Activated CD4-positive, alpha-beta T cell treated with anti-CD3 and anti-CD28 coated beads for 1 hour (primary cell): ENCODE measurements at places on chromosomes 6 and 20.

- DNase-seq, result no peak
These were observed 31.4 kb upstream of the SMIM29 start for GRCh38 chr6:34280216-34280615.

DNA sequence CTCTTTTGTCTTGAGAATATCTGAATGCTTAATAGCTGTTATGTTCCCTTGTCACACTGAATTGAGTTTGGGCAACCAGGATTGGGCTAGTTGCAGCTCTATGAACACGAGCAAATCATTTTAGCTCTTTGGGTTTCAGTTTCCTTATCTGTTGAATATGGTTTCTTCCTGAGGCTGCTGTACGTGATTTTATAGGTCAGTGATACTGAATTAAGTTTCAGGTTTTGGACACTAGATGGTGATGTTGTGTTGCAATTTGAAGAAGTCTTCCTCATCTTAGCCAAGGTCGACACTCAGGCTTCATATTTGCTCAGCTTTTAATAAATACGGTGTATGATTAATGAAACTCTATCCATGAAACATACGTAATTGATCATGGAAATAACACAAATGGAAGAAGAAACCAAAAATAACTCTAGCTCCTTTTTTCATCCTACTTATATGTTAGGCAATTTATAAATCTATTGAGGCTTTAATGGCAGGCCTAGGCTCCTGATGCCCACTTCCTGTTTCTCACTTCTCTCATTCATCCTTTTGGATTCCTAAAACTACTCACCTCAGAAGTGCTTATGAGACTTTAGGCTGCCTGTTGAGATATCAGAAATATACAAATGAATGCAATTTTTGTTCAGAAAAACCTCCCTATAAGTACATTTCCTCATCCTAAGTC lies 354.1 kb upstream of the MAP3K7 start:
- DNase-seq, result no peak

DNA sequence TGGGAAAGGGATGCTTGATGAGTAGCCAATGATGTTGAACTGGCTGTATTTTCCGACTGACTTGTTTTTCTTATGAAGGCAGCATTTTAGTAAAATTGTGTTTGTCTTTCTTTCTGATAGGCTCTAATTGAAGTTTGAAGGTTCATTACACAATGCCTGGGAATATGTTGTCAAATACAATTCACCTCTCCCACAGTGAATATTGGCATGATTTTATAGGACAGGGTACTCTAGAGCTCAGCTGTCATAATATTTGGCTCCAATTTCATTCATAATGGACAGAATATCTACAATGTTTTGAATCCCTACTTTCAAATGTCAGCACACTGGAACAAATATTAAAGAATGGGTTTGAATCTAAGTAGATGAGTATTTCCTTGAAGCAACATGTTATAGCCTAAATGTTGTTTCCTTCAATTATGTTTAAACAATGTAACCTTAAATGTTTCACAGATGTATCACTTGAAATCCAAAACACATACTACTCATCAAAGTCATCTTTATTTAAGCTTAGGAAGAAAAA lies 81.4 kb downstream of the LAMA2 start:
- no peak for DNase-seq

DNA sequence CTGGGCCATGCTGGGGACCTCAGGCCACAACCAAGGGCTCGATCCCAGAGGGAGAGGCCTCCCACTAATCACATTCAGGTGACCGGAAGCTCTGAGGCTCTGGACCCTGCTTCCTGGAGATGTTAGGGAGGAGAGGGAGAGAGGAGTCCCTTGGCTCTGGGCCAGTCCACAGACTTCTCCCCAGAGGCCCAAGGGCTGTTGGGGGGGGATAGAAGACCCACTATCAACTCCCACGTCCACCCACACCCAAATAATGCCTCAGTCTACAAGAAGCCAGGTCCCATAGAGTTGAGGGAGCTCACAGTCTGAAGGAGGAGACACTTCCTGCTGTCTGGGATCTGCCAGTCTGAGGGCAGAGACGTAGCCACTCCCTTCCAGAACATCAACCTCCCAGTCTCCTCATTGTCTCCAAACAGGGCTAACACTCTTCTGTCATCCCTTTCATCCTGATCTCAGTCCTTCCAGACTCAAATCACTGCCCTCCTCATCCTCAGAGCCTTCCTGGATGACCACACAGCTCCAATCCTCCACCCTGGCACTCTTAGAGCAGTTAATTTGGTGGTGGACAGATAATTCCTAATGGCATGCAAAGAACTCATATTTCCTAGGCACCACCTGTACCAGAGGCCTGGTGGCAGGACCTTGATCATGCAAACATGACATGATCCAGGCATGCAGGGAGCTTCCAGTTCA lies 69.9 kb downstream of the MRPL14 start:
- no peak for DNase-seq

GRCh38 chr20:41037179-41037578 lies 8.6 kb downstream of the TOP1 start:
- DNase-seq, result no peak

- no peak for DNase-seq
These were observed 75.2 kb downstream of the JPH2 start for GRCh38 chr20:44111712-44112335.

DNA sequence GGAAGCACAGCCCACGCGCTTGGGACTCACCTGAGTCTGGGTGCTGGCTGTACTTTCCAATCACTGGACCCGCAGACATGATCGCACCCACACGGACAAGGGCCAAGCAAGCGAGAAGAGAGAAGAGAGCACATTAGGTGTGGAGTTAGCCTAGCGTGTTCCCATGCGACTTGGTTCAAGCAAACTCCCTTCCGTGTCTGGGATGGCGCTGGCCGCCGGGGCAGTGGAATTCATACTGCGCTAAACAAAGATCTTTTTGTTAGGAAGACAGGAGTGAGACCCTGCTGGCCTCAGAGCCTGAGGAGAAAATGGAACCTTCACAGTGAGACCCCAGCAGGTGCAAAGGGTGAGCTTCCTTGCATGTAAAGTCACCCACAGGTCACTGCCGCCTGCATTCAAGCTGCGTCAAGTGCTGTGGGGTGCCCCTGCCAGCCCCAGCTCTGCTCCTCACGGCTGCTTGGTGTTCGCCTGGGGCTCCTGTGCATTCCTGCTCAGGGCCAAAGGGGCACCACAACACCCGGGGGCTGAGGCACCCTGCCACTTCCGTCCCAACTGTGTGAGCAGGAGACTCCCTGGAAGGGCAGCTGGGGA lies 26.4 kb downstream of the PSMG4 start:
- DNase-seq, result no peak

GRCh38 chr20:58759947-58760346 lies 67.3 kb downstream of the NPEPL1 start:
- no peak for DNase-seq

DNA sequence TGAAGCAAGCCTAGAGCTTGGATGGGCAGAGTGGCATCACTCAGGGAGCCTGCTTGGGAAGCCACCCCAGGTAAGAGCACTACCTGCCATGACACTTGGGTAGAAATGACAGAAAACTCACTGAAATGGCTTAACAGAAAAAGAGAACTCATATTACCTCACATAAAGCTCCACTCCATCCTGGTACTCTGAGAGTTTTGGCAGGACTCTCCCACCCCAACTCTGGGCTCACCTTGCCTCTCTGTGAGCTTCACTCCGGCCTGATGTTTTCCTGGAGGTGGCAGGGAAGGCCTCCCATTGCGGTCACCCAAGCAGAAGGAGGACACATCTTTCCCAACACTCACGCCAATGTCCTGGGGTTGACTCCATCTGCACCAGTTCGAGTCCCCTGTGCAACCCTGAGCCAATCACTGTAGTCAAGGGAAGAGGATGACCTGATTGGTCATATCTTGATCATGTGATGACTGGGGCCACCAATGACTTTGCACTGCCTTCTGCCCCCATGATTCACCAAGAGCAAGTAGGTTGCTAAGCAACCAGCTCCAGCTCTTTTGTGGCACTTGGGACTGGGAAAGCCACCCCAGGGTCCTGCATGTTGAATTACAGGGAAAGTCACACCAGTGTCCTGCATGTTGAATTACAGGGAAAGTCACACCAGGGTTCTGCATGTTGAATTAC lies 446.1 kb upstream of the SULF2 start:
- no peak for DNase-seq

DNA sequence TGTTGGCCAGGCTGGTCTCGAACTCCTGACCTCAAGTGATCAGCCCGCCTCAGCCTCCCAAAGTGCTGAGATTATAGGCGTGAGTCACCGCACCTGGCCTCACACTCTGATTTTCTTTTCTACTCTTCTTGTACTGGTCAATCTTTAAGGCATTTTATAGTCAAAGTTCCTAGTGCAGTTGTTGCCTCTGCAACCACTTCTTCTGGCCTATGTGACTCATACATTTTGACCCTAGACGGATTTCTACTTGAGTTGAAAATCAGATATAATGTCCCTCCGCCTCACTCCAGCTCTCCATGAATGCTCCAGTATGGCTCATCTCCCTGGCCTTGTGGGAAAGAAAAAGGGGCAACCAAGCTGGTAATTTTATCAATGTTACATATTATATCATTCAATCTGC lies 42.4 kb downstream of the TNFRSF21 start:
- no peak for DNase-seq

GRCh38 chr6:151317103-151317994 lies 74.0 kb downstream of the ZBTB2 start:
- no peak for DNase-seq

DNA sequence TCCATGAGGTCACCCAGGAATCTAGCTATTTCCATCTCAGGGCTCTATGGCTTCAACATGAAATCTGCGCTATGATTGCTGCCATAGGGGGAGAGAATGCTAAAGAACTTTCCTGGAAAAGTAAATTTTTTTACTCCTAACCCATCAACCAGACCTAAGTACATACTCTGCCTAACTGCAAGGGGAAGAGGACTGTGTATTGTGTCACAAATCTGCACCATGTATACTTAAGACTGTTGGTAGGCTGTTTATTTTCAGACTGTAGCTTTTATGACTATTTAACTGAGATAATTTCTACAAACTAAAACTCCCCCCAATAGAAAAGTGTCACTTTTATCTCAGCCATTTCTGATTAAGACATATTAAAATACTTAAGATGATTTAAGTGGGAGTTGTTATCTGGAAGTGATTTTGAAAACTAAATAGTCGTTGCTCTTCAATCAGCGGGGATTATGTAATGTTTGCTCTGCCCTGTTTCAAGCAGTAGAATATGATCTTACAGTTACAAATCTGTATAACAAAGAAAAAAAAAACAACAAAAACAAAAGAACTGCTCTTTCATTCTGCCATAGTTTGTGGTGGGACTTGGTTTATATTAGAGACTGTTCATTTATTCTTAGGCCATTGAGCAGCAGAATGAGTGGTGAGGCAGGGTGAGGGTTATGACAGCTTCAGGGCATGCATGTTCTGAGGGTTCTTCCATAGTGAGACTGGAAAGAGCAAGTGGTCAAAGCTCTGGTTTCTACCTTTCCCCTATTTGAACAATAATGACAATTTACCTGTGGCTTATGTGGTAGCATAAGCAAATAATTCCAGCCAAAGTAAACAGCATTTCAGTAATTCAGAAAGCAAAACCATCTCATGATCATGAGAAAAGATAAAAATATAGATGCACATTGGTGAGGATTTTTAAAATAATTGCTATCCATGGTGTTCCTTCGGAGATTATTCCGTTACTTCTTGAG lies 126.3 kb upstream of the CEP162 start:
- DNase-seq, result no peak

DNA sequence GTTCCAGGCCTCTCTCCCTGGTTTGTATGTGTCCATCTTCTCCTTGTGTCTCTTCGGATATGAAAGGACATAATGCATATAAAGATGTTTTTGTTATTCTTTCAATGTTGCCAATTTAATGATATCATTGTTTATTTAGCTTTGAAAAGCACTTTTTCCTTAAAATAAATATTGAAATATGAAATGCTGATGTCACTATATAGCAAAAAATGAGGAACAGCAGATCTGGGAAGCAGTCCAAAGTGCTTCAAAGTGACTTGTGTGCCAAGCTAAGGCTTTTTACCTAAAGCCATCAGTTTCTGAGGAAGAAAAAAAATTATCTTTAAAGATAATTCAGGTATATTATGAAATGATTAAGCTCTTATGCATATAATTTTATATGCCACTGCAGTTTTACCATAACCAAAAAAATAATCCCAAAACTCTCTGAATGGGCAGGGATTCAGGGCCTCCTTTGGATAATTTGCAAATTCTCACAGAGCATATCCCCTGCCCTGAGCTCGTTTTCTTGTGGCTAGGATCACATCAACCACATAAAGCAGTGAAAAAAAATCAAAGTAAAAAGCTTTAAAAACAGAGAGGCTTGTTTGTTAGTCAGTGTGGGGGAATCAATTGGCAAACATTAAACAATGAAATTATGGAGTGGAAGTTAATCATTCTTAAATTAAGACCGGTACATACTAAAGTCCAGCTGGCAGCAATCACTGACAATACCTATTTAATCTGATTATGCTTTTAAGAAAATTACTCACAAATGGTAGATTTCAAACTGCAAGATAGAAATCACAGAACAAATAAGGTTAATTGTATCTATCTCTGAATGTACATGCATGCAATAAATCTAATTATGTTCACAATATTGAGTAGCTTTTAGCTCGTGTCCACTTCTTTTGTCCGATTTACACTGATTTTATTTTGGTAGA lies 1027.9 kb upstream of the ADGRB3 start:
- DNase-seq, result no peak

GRCh38 chr6:166989427-166990032 lies 9.7 kb upstream of the CEP43 start:
- peak; percentile 40 for DNase-seq

GRCh38 chr6:53813801-53814200 lies 19.0 kb downstream of the LRRC1 start:
- DNase-seq, result no peak

- DNase-seq, result no peak
These were observed 532.1 kb upstream of the JAG1 start for GRCh38 chr20:11205769-11206362.

DNA sequence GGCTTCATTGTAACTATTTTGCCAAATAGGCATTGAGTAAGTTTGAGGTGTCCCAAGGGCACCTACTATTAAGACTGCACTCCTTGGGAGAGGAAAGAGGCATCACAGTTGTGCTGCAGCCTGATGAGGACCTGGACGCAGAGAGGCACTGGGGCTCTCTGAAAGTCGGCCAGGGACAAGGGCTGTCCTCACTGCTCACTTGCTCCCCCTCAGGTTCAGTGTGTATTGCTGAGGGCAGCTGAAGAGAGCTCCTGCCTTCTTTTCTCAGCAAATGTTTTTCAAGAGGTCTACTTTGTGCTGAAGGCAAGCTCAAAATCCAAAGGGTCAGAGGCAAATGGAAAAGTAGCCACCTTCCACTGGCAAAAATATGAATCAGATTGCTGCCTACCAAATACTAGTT lies 331.8 kb downstream of the RIMS1 start:
- DNase-seq, result no peak

DNA sequence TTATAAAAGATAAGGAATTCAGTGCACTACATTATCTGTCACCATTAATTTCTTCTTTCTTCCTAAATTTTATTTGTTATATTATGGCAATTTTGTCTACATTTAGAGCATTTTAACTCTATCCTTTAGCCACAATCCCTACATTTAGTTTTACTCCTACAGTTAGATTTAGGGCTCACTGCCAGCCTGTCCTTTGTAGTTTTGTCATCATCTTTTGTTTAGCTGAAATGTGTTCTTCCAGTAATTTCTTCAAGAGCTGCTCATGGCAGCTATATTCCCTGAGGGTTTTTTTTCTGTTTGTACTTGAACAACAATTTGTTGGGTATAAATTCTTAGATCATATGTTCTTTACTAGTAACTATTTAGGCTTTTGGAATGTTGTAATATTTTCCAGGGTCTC lies 72.7 kb upstream of the B3GAT2 start:
- no peak for DNase-seq

GRCh38 chr6:136703331-136703865 lies 88.9 kb downstream of the MAP3K5 start:
- DNase-seq, result no peak
